ENCODE measurements at places on chromosomes 1 and 21. TPM values are rescaled to one million over a fixed set of nuclear protein-coding genes. Genes with fewer than 3 reads are reported as not detected.

AIM2 gene
- 12.1 TPM for total RNA-seq

PROX1 gene
- total RNA-seq = not detected

KANK4 gene
- total RNA-seq = not detected

HRNR gene
- total RNA-seq = not detected

CAPN9 gene
- not detected for total RNA-seq

Measured in T-helper 2 cell treated with Interferon-gamma antibody and Interleukin-4, amounts not matched to agents 100 ng/mL and 5 ng/mL, for 36 hours (primary cell).